H54 (cell line): ENCODE measurements at places on chromosomes 2 and 18.

- no peak for DNase-seq
Measured at GRCh38 chr18:67553437-67553836, 36.9 kb upstream of the DSEL start.

DNA sequence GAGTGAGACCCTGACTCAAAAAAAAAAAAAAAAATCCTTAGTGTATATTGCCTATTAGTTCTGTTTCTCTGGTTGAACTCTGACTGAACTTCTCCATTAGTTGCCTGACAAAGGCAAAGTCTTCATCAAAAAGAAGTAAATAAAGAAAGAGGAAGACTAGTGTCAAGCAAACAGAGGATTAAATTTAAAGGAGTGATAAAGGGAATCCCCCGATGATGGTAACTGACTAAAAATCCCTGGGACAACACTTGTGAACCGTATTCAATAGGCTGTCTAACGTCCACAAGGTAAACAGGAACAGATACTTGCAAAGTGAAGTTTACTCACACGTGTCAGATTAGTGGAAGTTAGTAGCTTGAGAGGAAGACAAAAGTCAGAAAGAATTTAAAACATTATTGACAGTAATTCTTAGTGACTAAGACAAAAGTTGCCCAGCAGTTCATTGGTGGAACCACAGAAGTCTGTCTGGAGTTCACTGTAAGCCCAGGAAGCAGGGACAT is 26.2 kb upstream of the SPOPL start:
- DNase-seq = no peak

DNA sequence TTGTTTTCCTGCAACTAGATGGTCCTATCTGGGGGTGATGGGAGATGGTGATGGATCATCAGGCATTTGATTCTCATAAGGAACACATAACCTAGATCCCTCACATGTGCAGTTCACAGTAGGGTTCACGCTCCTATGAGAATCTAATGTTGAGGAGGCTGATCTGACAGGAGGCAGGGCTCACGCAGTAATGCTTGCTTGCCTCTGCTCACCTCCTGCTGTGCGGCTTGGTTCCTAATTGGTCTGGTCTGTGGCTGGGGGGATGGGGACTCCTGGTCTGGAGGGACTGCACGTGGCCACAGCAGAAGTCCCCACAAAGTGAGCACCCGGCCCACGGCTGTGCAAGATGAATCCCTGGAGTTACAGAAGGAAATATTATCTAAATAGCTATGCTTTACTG is 11.3 kb downstream of the MC5R start:
- DNase-seq = no peak

DNA sequence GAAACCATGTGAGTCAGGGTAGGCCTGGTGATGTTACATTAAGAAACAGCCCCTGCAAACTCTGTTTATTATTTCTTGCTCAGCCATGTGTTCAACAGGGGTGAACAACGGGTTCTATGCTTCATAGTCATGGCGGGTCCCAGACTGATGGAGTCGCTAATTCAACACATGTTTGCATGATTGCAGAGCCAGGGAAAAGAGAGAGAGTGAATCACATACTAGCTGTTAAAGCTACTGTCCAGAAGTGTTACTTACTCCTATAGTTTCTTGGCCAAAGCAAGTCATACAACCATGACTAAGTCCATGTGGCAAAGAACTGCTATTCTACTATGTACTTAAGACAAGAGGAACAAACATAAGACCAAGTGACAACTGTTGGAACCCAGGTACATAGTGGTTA is 241.2 kb upstream of the SKOR2 start:
- no peak for DNase-seq

DNA sequence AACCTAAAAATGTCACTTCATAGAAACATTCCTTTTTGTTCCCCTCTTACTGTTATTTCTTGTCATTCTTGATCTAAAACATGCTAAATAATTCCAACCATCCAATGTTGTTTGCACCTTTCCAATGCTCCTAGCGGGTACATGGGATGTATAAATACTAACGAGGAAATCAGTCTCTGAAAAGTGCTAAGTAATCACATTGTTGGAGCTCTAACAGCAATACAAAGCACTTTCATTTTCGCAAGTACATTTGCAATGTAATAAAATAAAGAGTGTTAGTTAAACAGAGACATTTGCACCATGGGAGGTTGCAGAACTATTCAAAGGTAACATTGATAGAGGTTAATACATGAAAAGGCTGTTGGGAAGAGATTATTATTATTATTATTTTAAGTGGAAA is 286.2 kb upstream of the ACVR2A start:
- no peak for DNase-seq

- DNase-seq = no peak
Measured at GRCh38 chr2:235958221-235958930, 209.8 kb downstream of the GBX2 start.

DNA sequence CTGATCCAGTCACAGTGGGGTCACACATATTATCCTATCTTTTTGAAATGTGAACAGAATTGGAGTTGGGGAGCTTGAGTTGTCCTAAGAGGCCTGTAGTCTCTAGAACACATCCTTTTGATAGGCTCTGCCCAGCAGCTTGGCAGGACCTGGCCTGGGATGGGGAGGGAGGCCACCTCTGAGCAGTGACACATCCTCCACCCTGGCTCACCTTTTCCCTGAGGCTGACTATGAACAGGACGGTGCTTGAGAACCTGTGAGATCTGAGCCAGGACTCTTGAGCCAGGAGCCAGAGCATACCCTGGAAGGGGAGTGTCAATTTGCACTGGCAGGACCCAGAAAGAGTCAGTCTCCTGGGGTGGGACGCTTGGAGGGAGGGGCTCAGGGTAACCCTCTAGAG is 17.7 kb upstream of the ATP6V1B1 start:
- no peak for DNase-seq

GRCh38 chr2:205171261-205171940 is 510.9 kb upstream of the NRP2 start:
- no peak for DNase-seq

GRCh38 chr2:52260904-52261303 is 1229.0 kb upstream of the NRXN1 start:
- no peak for DNase-seq

DNA sequence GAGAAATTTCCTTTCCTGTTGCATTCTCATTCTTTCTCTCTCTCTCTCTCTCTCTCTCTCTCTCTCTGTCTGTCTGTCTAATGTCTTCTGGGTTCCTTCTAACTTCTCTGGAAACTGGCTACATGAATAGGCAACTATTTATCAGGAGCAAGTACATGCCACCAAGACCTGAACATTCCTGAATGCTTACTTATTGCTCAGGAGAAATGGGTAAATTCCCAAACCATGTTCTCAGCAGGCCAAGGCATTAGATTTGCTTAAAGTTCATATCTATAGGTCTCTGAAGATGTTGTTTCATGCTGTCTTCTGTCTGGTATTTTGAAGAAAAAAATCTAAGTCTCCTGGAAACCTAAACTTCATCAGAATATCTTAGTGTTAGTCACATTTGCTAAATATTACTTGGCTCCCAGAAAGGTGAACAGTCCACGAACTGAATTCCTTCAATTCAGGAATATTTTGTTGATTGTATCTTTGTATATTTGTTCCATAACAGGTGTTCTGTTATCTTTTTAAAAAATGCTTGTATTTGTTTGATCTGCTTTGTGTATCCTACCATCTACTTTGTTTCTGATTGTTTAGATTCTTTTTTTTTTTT is 77.2 kb upstream of the FIGN start:
- no peak for DNase-seq

- DNase-seq = no peak
Measured at GRCh38 chr2:79292239-79292957, 132.8 kb upstream of the REG3A start.

DNA sequence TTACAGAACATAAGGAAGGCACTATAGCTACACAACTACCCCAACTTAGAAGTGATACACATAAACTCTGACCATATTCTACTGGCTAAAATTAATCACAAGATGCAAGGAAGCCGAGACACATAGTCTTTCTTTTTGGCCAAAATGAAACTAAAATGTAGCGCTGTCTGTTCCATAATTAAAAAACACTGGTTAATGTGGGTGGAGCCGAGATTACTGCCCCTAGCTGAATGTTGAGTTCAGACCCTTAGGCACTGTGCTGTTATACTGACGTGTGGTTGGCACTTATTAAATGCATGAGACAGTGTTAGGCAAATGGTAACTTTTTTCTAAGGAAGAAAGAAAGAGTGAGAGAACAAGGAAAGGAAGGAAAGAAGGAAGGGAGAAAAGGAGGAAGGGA is 254.6 kb upstream of the RND3 start:
- no peak for DNase-seq

DNA sequence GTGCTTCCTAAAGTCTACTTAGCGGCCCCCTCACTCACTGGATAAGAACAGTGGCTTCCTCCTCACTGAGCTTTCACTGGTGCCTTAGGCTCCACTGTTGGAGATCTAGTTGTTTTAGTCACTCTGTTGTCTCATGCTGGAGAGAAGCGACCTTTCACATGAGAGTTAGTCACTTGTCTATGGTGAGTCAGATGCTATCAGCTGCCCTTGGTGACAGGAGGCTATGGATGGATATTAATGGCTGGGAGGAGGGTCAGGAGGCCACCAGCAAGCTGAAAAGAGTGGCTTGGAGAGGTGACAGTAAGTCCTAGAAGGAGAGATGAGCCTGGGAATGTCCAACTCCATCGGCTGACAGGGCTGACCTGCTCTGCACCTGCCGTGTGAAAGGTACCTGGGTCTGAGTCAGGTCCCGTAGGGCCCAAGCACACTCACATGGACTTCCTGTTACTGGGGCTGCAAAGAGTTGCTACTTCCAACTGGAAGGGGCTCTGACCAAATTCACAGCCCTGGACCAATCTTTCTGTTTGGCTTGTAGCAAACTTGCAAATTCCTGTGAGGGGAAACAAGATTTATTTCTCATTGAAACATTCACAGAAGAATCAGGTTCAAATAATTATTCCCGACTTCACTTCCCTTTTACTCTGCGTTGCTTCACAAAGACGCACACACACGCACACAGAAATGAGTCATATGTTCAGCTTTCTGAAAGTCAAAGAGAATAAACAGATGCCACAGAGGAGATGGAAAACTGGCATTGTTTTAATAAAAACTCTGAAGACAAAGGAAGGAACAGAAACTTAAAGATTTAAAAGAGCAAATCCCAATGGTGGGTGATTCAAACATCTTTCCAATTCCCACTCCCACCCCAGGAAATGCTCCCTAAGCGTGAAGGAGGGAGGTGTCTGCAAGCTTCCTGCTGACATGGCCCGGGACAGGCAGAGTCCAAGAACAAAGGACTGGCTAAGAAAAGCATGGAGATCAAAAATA is 203.5 kb upstream of the TWIST2 start:
- DNase-seq = peak; percentile 85

GRCh38 chr2:6854416-6854815 is 11.3 kb downstream of the CMPK2 start:
- DNase-seq = no peak

DNA sequence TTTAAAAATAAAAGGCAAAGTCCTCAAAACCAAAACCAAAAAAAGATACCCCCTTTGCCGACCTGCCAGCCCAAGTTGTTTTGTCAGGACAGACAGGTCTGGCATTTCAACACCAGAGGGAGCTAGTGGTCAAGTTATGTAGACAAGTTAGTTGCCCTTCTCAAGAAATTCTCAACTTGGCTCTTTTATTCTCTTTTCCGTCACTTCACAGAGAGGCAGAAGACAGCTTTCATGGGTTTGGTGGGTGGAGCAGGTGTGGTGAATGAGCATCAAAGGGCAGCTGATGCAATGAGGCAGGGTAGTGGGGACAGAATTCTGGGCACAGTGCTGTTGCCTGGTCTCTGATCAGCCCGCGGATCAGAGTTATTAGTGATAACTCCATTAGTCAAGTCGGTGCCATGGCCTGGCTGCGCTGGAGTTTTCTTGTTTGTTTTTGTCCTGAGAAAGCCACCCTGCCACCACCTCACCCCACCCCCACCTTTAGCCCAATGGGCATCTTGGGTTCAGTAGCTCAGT is 303.7 kb upstream of the EPAS1 start:
- peak; percentile 60 for DNase-seq

DNA sequence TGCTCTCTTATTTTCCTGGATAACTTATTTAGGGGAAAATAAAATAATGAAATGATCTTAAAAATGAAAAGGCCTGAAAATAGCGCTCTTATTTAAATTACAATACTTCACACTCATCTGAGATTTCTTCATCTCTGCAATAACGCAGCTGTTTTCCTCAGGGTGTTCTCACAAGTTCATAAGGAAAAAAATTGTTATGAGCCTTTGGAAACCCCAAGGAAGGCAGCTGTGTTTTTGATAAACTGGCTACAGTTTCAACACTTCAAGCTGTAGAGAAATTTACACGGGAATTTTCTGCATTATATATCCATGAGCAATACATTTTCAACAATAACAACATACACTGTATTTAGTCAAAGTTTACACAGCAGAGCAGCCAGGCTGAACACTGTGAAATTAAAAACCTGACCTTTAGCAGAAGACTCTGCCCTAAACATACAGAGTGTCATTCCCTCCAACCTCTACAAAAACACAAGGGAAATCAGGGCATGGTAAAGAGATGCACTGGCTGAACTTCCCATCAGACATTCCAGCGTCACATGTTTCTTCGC is 959.6 kb downstream of the SLC4A3 start:
- no peak for DNase-seq

DNA sequence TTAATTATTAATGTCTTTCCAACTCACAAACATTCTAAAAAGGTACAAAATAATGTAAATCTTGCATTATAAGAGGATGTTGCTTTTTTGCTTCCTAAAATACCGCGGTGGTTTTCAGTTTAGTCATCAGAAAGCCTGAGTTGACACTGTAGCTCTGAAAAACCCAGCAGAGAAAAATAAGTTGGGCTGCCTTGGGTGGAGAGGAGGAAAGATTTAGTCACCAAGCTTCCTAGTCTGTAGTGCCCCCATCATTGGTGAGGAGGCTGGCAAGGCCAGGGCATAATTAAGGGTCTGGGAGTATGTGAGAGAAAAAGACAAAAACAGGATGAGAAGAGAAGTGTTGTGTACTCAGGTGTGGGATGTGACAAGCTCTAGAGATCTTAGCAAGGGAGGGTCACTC is 5.7 kb downstream of the PTPRM start:
- peak; percentile 13 for DNase-seq

DNA sequence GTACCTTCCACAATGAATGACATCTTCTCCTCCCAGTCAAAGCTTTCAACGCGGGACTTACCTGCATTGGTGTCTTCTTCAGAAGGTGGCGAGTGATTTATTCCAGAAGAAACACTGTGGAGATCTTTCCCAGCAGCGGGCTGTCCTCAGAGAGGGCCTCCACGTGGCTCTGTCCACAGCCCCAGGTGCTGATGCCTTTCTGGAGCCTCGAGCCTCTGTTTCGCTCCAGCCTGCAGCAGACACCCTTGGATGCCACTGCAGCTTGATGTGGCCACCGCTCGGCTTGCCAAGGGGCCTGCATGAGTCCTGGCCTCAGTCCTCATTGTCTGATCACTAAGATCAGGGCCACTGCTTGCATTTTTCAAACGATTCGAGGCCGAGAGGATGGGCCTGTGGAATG is 46.6 kb upstream of the GALR1 start:
- DNase-seq = no peak

- DNase-seq = no peak
Measured at GRCh38 chr2:55811048-55811447, 112.5 kb downstream of the EFEMP1 start.

GRCh38 chr2:177595126-177595845 is 202.7 kb downstream of the AGPS start:
- no peak for DNase-seq

GRCh38 chr18:26425148-26425531 is 123.2 kb downstream of the KCTD1 start:
- DNase-seq = no peak
